ENCODE measurements at places on chromosomes 6 and 20. TPM values are rescaled to one million over a fixed set of nuclear protein-coding genes. Genes with fewer than 3 reads are reported as not detected.

KCNK16 gene
- total RNA-seq: not detected

DNA sequence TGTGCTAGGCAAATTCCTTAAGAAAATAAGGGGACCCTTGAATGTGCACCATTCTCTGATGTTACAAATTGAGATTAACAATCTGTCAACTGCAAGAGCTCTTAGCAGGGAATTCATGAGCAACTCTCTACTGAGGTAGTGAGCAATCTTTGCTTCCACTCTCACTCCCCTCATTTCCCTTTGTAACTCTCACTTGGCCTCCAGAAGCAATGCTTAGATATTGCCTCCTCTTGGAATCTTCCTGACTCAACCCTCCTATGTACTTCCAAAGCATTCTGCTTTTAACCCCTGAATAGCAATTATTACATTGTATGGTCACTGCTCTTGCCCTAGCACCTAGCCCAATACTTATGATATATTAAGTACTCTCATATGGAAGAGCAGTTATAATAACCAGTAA lies 16.5 kb downstream of the XPO5 start:
- H3K27ac ChIP-seq: no peak overlapping the region
- no peak for DNase-seq
- no peaks in the 10 kb centered on the region for H3K4me1 ChIP-seq

- peaks cover 9% of the 10 kb centered on the region for H3K36me3 ChIP-seq
- H3K4me1 ChIP-seq: no peaks in the 10 kb centered on the region
- H3K27me3 ChIP-seq: no peaks in the 10 kb centered on the region
- no peak for DNase-seq
- H3K27ac ChIP-seq: no peak overlapping the region
These were observed 11.7 kb downstream of the C20orf96 start for GRCh38 chr20:278607-279571.

FKBP5 gene
- total RNA-seq: 202 TPM

DNA sequence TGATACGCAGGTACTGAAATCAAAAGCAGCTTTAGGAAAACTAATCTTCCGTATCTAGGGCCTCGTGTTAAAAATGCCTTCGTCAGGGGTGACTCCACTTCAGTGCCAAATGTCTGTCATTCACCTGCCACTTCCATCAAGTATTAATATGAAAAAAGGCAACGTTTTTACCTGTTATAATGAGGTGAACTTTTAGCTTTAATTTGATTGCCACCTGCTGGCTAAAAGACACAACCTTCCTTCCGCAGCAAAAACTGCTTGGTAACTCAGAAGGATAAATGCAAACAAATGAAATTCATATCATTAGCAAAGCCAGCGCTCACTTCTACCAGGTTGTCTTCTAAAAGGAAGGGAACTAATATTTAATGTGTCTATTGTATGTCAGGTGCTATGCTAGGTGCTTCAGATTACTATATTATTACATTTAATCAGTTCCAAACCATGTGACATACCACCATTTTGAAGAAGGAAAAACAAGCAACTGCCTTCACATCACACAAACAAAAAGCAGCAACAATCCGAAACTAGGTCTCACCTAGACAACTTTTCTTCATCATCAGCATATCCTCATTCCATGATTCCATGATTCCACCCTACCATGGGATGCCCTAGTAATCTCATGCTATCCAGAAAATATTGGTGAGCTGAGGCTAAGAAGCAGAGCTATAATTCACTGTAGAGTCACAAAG lies 20.6 kb upstream of the ARHGAP18 start:
- no peaks in the 10 kb centered on the region for H3K27me3 ChIP-seq
- no peak overlapping the region for H3K4me3 ChIP-seq
- DNase-seq: peak; percentile 47
- peaks cover 10% of the 10 kb centered on the region for H3K4me1 ChIP-seq

LAMA5 gene
- 0.81 TPM for total RNA-seq

REM1 gene
- not detected for total RNA-seq

DNA sequence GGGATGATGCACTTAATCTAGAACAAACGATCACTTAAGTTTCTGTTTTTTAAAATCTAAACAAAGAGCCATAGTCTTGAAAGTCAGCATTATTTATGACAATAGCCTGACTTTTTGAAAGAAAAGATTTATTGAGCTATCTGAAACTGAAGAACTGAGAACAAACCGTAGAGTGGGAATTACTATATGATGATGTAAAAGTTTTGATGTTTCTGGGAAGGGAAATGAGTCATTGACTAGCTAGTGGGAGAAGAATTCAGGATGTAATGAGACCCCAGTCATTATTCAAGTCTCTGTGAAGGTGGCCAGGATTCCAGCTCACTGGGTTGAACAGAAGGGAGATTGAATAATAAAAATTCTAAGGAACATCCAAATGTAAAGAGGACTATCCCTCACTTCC lies 83.4 kb upstream of the FABP7 start:
- no peak for DNase-seq
- H3K27me3 ChIP-seq: peaks cover 8% of the 10 kb centered on the region
- H3K4me1 ChIP-seq: no peaks in the 10 kb centered on the region
- no peak overlapping the region for H3K27ac ChIP-seq
- H3K36me3 ChIP-seq: no peaks in the 10 kb centered on the region

Data from activated naive CD4-positive, alpha-beta T cell treated with anti-CD3 and anti-CD28 coated beads for 36 hours (primary cell).